GM23338 (cell line): ENCODE measurements at places on chromosomes 7 and 10. TPM values are rescaled to one million over a fixed set of nuclear protein-coding genes. Genes with fewer than 3 reads are reported as not detected.

The HYAL4 gene
- not detected in 2 replicates for polyA plus RNA-seq

The SMARCD3 gene
- 2.7 and 4.0 TPM in 2 replicates for polyA plus RNA-seq

The WNT16 gene
- 0.45 and 0.50 TPM in 2 replicates for polyA plus RNA-seq

The BTBD16 gene
- polyA plus RNA-seq: not detected in 2 replicates

The ITPRID1 gene
- polyA plus RNA-seq: 0.05 TPM in 1 of 2 replicates, not detected in the other

The TMEM213 gene
- 0.14 and 0.89 TPM in 2 replicates for polyA plus RNA-seq

The MYL7 gene
- 4.8 and 8.3 TPM in 2 replicates for polyA plus RNA-seq

The CHCHD1 gene
- 187 and 196 TPM in 2 replicates for polyA plus RNA-seq

The TEX36 gene
- polyA plus RNA-seq: not detected in 2 replicates
